CD4-positive, alpha-beta T cell treated with Interleukin-4 for 1 hour (primary cell): ENCODE measurements at places on chromosomes 7 and 10.

DNA sequence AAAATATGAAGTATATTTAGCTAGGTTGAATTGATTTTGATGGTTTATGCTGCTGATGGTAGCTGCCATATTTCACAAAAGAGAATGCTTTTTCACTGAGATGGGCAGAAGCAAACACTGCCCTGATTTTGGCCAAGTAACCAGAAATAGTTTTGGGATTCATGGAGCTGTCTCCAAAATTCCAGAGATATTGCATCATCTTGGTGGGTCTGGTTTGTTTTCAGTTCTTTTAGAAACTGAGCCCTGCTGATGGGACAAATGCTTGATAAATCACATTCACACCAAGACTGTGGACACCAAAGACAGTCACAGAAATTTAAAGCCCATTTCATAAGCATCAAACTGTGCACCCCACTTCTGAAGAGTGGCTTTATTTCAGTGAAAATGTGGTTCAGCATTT lies 140.5 kb downstream of the BICC1 start:
- DNase-seq, result no peak

DNA sequence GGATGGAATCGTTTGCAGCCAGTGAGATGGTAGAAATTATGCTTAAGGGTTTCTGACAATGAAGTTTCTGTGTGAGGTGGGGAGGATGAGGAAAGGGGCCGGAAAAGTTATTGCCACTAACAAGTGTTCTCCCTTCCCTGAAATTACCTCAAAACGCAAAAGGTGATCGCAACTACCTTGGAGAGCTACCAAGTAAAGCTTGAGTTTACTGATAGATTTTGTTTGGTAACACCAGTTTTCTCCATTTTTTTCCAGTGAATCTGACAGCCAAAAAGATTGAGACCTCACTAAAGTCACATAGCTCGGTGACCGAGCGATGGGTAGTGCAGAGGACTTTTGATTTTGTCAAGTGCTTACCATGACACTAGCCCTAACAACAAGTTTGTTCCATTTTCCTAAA lies 1.6 kb downstream of the SUV39H2 start:
- no peak for DNase-seq

GRCh38 chr7:28106321-28106829 lies 74.2 kb downstream of the JAZF1 start:
- DNase-seq, result no peak

- DNase-seq, result no peak
Observed at GRCh38 chr7:100352984-100353684, 4.8 kb upstream of the PILRB start.

- no peak for DNase-seq
Observed at GRCh38 chr10:35561715-35562114, 43.4 kb upstream of the GJD4 start.
